ENCODE measurements at places on chromosomes 2 and 18.

- H3K36me3 ChIP-seq, result no peaks in the 10 kb centered on the region
- no peak for DNase-seq
- no peak overlapping the region for H3K27ac ChIP-seq
- no peaks in the 10 kb centered on the region for H3K27me3 ChIP-seq
Observed at GRCh38 chr2:188884046-188884445, 90.1 kb upstream of the COL3A1 start.

DNA sequence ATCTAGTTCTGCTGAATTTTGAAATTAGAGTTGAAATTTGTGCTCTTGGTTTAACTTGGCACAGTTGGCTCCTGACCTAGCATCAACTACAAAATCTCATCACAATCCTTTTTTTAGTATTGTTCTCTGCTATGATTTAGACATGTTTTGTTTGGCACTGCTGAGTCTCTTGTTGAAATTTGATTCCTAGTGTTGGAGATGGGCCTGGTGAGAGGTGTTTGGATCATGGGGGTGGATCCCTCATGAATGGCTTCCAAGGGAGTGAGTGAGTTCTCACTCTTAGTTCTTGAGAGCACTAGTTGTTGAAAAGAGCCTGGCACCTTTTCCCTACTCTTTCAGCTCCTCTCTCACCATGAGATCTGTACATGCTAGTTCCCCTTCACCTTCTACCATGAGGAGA lies 605.6 kb upstream of the SLC39A10 start:
- H3K27me3 ChIP-seq, result no peaks in the 10 kb centered on the region
- H3K27ac ChIP-seq, result no peak overlapping the region
- DNase-seq, result no peak

DNA sequence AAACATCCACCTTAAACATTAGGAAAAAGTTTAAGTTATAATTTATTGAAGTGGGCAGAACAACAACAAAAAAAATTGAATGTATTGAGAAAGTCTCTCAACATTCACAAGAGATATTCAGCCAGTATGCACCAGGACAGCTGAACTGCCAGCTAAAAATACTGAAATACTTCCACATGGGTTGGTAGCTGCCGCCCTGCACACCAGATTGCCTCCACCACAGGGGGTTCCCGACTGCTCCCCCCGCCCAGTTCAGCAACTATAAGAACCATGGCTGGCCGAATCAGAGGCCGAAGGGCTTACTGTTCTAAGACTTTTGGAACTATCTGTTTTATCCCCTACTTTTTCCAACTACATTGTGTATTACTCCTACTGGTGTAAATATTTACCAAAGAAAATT lies 150.0 kb upstream of the LRP1B start:
- H3K36me3 ChIP-seq, result no peaks in the 10 kb centered on the region
- no peak overlapping the region for H3K27ac ChIP-seq
- no peak for DNase-seq
- H3K4me1 ChIP-seq, result no peaks in the 10 kb centered on the region
- H3K27me3 ChIP-seq, result no peaks in the 10 kb centered on the region

DNA sequence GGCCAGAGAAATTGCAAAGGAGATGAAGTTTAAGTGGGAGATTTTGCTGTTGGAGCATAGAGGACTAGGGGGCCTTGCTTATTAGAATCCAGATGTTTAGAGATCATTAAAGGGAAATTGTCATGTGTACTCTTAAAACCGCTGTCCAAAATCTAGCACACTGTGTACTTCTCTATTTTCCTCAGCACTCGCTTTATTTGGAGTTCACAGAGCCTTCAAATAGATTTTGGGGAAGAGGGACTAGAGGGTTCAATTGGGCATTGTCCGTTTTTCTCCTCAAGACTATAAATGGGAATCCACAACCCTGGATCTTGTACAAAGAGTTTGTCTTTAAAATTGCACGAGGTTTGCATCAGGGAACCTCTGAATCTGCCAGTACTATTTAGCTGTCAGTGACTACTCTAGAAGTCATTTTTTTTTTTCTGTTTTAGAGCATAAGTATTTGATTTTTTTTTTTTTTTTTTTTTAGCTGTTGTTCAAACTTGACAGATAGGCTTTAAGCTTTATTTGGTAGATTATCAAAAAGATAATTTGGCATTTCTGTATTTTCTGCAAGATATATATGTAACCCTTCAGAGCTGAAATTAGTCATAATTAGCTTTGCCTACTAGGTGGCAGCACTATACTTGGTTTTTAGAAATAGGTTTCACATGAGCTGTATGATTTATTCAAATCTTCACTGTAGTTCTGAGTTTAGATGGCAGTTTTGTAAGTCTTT lies 14.2 kb downstream of the PMS1 start:
- peaks cover 43% of the 10 kb centered on the region for H3K36me3 ChIP-seq
- DNase-seq, result no peak
- no peak overlapping the region for H3K4me3 ChIP-seq
- no peak overlapping the region for H3K27ac ChIP-seq
- no peaks in the 10 kb centered on the region for H3K27me3 ChIP-seq

- H3K36me3 ChIP-seq, result peaks cover 1% of the 10 kb centered on the region
- no peak for DNase-seq
- H3K27ac ChIP-seq, result no peak overlapping the region
- H3K4me3 ChIP-seq, result no peak overlapping the region
Observed at GRCh38 chr2:68057658-68058396, 5.0 kb downstream of the C1D start.
